Breast epithelium (tissue), 4 donors: ENCODE measurements at places on chromosomes 2 and 18.

DNA sequence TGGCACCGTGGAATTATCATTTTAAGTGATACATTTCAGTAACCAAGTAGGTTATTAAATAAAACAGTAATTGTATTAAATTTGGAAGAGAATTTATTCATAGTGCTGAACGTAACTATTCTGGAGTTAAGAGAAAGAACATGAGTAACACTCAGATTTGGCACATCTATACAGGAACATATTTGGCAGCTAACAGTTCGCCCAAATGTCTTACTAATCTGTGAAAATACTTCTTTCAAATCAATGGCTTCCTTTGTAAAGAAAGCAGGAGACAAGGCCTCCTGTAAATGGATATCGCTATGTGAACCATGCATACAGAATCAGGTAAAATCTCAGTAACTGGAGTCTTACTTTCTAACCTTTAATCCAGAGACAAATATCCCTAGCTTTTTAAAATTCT, 64.4 kb downstream of the ZNF516 start:
- no peak overlapping the region for H3K27ac ChIP-seq
- H3K27me3 ChIP-seq, result no peaks in the 10 kb centered on the region
- H3K4me1 ChIP-seq, result no peaks in the 10 kb centered on the region
- H3K4me3 ChIP-seq, result no peak overlapping the region
- DNase-seq, result no peak
- H3K36me3 ChIP-seq, result no peaks in the 10 kb centered on the region

GRCh38 chr18:45793264-45793965, 32.1 kb upstream of the SIGLEC15 start:
- H3K36me3 ChIP-seq, result no peaks in the 10 kb centered on the region
- no peaks in the 10 kb centered on the region for H3K4me1 ChIP-seq

DNA sequence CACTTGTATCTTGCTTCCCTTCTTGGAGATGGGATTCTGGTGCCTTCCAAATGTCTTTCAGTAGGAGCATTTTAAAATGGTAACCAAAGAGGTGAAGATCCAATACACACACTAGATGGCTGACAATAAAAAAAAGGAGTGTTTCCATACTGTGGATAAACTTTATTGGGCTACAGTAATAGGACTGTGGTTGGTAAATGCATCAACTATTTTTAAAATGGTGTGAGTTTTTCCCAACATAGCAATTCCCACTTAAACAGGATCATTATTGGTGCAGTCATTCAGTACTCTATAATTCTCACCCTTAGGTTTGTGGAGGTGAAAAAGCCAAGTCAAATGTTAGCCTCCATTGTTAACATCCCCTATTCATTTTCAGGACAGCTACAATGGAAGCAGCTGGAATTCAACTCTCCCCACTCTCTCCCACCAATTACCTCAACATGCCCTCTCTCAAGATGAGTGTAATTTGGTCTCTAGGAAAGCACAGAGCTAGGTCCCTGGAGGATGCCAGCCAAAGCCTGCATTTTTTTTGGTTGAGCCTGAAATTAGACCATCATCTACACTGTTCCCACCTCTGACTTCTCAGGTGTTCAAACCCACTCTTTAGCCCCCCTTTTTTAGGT, 273.3 kb downstream of the TCF4 start:
- H3K36me3 ChIP-seq, result peaks cover 4% of the 10 kb centered on the region
- H3K27ac ChIP-seq, result no peak overlapping the region
- DNase-seq, result no peak
- no peak overlapping the region for H3K4me3 ChIP-seq
- H3K4me1 ChIP-seq, result no peaks in the 10 kb centered on the region
- H3K27me3 ChIP-seq, result no peaks in the 10 kb centered on the region

DNA sequence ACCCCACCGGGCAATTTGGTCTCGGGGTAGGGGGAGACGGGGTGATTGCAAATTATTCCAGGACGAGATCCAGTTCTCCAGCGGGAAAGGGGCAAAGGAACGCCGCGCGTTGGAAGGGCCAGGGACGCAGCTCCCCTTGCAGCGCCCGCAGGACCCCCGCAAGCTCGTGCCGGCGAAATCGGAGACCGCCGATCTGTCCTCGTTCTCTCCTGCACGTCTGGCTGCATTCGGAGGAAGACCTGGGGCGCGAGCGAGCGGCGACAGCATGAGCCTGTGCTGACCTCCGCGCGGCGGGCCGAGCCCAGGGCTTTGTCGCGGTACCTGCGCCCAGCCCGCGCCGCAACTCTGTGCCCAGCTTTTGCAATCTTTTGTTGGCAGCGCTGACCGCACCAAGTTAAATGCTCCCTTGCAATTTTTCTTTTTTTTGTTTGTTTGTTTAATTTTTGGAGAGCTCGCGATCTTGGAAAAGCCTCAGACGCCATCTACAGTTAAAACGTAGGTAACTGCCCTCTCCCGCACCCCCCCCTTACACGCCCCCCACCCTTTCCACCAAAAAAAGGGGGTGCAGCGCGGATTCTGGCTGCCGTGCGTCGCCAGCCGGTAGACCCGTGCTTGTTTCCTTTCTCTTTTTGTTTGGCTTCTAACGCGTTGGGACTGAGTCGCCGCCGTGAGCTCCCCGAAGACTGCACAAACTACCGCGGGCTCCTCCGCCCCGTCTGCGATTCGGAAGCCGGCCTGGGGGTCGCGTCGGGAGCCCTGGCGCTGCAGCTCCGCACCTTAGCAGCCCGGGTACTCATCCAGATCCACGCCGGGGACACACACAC, 667 bp downstream of the TRIB2 start:
- no peaks in the 10 kb centered on the region for H3K27me3 ChIP-seq
- no peaks in the 10 kb centered on the region for H3K36me3 ChIP-seq
- H3K27ac ChIP-seq, result peak overlapping the region; percentile 91
- peak overlapping the region; percentile 84 for H3K4me3 ChIP-seq

DNA sequence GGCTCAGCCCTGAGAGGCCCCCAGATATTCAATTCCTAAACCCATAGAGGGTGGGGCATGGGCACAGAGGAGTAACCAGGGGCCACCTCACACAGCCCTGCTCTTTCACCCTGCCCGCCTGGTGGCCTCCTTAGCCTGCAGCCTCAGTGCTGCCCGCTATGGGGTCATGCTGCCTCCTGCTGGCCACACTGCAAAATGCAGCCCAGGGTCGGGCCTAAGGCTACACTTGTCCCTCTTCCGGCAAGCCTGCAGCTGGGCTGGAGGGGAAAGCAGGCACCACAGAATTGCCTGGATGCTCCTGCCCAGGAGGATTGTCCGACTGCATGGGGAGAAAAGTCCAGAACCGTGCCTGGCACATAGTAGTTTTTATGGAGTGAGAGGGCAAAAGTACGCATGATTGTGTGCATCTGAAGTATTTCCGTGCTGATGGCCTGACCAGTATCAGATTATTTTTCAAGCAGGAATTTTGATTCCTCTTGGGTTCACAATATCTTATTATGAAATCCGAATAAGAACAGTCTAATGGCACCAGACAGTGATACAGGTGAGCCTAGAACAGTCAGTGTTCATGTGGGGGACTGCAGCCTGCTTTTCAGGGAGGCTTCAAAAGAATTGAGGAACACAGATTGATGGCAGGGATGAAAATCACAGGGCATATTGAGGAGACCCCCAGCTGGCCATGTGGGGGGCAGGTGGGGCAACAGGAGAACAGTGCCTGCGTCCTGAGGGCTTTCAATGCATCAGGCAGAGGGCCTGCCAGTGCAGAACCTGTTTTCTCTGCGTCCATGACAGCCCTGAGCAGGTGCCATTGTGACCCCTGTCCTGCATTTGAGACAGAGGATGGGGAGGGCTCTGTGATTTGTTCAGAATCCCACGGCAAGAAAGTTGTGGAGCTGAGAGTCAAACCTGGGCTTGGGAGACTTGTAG, 51.2 kb upstream of the ALPP start:
- no peaks in the 10 kb centered on the region for H3K4me1 ChIP-seq
- no peaks in the 10 kb centered on the region for H3K36me3 ChIP-seq
- DNase-seq, result no peak
- H3K4me3 ChIP-seq, result no peak overlapping the region
- no peak overlapping the region for H3K27ac ChIP-seq

DNA sequence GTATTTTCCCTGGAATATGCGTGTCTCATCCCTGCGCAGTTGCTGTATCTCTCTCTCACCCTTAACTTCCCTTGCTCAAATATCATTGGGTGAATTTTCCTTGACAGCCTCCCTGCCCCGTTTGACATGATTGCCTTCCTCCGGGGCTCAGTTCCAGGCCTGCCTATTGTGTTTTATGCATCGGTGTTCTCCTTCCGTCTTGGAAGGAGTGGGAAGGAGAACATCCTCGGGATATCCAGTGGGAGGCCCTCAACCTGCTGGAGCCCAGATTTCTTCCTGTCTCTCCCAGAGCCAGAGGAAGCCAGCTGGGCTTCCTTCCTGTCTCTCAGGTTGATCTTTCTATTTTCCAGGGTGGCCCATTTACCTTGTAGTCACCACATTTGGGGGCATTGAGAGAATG, 434.7 kb upstream of the HS6ST1 start:
- no peak overlapping the region for H3K27ac ChIP-seq
- H3K27me3 ChIP-seq, result no peaks in the 10 kb centered on the region
- no peaks in the 10 kb centered on the region for H3K36me3 ChIP-seq
- DNase-seq, result peak; percentile 10
- H3K4me3 ChIP-seq, result no peak overlapping the region

DNA sequence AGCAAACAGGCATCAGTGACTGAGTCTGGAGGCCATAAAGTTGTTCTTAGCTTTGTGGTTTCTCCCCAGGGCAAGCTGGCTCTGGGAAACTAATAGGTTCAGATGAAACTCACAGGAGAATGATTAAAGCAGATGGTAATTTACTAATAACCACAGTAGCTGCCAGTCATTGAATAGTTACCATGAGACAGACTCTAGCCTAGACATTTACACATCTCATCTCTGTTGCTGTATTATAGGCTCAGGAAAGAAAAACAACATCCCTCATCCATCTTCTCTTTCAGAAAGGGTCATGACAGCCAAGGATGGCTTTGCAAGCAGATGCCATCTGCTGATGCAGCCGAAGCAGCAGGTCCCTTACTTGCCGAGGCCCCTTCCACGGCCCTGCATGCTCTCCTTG, 314.0 kb upstream of the ID2 start:
- H3K4me3 ChIP-seq, result no peak overlapping the region
- H3K27me3 ChIP-seq, result no peaks in the 10 kb centered on the region
- no peaks in the 10 kb centered on the region for H3K4me1 ChIP-seq
- no peak for DNase-seq
- no peak overlapping the region for H3K27ac ChIP-seq

DNA sequence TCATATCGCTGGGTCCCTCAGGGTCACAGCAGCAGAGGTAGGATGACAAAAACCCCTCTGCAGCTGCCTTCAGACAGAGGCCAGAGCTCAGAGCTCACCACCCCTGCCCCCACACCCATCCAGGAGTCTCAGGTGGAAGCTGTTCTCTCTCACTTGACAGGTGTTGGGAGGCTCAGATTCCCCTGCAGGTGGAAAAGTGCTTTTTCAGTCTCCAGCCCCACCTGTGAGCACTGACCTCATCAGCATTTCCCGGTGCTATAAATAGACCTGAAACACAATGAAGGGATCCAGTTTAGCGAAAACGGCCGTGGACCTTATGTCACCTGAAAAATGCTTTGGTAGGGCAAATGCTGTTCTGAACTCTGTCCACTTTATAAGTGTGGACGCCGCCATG, 254.9 kb downstream of the NDUFA10 start:
- peaks cover 22% of the 10 kb centered on the region for H3K27me3 ChIP-seq
- DNase-seq, result no peak
- H3K36me3 ChIP-seq, result no peaks in the 10 kb centered on the region
- no peak overlapping the region for H3K4me3 ChIP-seq
- no peaks in the 10 kb centered on the region for H3K4me1 ChIP-seq
- no peak overlapping the region for H3K27ac ChIP-seq

DNA sequence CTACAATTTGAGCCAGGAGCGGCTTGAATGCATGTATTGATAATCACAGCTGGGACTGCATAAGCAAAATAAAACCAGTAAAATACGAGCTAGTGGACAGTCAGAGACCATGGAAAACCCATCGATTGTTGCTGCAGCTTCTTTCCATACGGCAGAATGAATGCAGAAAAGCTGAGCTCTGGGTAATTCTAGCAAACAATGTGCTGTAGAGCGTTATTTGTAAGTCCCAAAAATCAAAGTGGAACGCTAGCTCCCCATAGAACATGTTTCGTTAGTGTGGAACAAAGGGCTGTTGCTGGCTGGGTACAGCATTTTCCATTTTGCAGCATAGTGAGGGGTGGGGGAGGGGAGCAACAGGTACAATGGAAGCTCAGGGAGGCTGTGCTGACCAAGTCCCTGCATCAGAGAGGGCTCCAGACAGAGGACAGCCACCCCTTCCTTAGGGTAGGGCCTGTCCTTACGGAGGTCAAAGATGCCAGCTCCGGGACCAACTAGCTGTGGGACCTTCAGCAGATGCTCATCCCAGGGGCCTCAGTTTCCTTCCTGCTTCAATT, 74.1 kb downstream of the BOD1L2 start:
- H3K4me1 ChIP-seq, result no peaks in the 10 kb centered on the region
- H3K27ac ChIP-seq, result no peak overlapping the region
- DNase-seq, result no peak
- no peaks in the 10 kb centered on the region for H3K36me3 ChIP-seq

GRCh38 chr18:62384068-62384467, 59.0 kb downstream of the TNFRSF11A start:
- H3K4me3 ChIP-seq, result peak overlapping the region; percentile 51
- no peaks in the 10 kb centered on the region for H3K27me3 ChIP-seq
- no peaks in the 10 kb centered on the region for H3K36me3 ChIP-seq

DNA sequence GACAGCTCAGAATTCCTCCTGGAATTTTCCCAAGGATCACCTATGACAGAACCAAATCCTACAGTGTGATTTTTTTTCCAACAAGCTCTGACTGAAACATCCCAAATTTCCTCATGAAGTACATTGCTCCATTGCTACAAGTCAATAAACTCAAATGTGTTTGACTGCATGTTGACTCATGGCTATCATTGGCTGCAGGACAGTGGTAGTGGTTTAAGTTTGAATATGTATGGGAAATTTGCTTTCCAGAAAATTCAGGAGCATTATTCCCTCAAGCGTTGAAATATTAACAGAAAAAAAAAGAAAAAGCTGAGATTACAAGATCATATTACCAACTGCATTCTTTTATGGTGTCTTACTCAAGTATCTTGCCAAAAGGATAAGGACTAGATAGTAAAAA, 402.8 kb upstream of the DSEL start:
- no peak overlapping the region for H3K27ac ChIP-seq
- H3K4me3 ChIP-seq, result no peak overlapping the region
- no peaks in the 10 kb centered on the region for H3K27me3 ChIP-seq
- no peaks in the 10 kb centered on the region for H3K4me1 ChIP-seq
